ENCODE measurements at places on chromosomes 2 and 18. TPM values are rescaled to one million over a fixed set of nuclear protein-coding genes. Genes with fewer than 3 reads are reported as not detected.

DLGAP1 gene
- 0.09 TPM for polyA plus RNA-seq

GAD1 gene
- polyA plus RNA-seq: 0.15 TPM

SPDYA gene
- polyA plus RNA-seq: 0.14 TPM

FAM110C gene
- 0.08 TPM for polyA plus RNA-seq

DNA sequence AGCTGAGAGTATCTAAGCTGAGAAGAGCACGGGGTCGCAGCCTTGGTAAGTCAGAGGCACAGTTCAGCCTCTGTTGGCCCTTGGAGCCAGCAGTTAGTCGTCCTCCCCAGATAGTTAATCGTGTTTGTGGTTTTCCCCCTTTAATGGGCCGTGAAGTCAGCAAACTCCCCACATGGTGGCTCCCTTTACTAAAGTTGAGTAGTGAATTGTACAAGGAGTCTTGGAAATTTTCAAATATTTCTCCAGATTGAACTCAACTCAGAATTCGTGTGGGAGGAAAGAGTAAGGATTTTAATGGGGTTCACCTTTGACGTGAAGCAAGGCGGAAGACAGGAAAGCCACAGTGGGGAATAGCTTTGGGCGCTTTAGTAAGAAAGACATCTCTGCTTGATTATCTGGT lies 2.4 kb upstream of the ADCYAP1 start:
- DNase-seq: no peak

GRCh38 chr18:61833387-61833786 lies 59.4 kb downstream of the RNF152 start:
- no peak for DNase-seq

GRCh38 chr2:694174-694573 lies 17.0 kb upstream of the TMEM18 start:
- DNase-seq: no peak

DNA sequence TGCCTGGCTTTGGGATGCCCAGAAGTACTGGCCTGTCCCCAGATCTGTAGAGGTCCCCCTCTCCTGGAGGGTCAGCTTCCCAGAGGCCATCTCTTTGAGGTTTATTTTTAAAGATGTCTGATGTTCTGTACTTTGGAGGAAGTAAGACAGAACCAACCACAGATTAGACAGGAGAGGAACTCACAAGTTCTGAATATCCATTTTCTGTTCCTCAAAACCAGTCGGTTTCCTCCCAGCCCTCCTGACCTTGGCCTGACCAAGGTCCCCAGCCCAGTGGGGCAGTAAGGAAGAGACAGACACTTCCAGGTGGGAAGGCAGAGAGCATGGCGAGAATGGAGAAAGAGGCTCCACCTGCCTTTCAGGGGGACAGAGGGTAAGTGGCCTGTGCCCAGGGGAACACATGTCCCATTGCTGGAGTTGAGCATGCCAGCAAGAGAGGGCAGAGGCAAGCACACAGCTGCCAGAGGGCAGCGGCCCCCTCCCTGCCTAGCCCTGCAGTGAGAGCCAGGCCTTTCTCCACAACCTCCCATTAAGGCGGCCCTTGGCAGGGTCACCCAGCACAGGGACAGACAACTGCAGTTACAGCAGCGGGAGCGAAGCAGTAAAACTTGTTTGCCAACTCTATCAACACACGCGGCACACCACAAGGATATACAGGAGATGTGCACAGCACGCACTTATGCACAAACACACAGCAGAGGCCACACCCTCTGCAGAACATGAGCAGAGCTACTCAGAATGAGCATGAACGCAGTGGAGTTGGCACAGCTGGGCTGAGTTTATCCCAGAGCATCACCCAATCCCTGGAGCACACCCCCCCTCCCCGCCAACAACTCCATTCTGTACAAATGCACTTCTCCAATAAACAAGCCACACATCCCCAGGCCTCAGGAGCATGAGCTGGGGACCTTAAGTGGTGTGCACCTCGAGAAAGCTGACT lies 18.5 kb upstream of the SEMA4C start:
- no peak for DNase-seq

GRCh38 chr2:218431878-218432277 lies 13.0 kb downstream of the VIL1 start:
- no peak for DNase-seq

DNA sequence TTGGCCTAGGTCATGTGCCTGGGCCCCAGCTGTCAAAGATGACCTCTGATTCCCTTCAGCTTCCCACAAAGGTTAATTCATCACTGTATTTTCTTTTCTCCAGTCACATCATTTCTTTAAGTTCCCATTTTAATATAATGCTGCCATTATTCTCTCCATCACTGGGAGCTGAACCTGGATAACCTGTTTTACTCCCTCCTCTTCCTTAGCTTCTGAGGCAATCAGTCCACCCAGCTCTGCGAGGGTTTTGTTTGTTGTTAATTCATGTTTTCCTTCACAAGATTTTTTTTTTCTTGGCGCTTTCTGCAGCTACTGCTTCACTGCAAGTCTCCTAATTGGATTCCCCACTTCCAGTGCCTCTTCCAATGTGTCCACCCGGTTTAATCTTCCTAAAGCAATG lies 5.1 kb upstream of the EML4 start:
- no peak for DNase-seq

Data from A549 (cell line).